ENCODE measurements at places on chromosomes 7 and 10.
A peak's percentile ranks its signal among the peaks of the same experiment; 100 is the strongest.

GRCh38 chr7:139494835-139495579, 11.5 kb upstream of the KLRG2 start:
- DNase-seq, result no peak

- no peak for DNase-seq
Observed at GRCh38 chr7:108711611-108712010, 141.9 kb downstream of the DNAJB9 start.

- DNase-seq, result no peak
Observed at GRCh38 chr10:10845185-10845584, 172.5 kb upstream of the CELF2 start.

DNA sequence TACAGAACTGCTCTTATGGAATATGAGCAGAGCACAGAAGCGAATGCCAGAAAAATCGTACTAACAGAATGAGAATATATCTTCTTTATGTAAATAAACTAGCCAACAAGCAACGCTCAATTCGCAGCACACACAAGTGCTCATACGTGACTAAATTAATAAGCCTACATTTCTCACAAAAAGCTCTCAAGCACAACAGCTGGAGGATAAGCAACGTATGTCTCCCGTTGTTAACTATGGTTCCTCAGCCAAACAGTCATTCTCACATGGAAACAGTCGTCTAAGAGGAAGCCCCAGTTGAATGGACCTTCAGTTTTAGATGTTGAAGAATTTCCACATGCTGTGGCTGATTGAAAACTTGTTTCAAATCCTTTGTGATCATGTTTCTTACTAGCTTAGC, 110.4 kb downstream of the PKD1L1 start:
- DNase-seq, result no peak

DNA sequence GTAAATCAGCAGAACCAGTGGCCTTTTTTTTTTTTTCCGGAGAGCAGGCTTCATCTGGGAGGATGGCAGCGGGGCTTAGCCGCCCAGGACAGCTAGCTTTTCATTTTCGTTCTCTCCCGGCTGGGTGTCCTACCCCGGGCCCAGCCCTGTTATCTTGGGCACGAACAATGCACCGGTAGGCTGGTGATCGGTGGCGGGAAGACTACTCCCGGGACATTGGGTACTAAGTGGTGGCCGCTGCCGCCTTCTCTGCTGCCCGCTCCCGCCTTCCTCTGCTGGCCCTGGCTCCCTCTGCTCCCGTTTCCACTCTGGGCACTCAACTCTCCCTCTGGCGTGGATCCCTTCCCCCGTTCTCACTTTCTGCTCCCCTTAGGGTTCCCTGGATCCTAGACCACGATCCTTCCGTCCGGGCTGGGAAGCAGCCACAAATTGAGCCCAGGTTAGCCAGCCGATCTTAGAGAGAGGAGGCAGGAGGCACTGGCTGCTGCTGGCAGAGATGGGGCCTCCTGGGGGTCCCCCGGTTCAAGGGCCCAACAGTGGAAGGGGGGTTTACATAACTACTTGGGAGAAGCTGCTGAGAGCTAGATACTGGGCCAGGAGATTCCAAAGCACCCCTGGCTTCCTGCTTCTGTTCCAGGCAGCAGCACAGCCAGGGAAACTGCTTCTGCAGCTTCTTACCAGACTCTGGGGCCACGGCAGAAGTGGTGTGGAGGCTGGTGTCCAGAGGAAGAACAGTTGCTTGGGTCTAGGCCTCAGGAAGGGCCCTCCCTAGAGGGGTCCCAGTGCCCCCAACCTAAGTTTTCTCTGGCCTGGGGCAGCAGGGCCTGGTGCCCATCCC, 1.8 kb downstream of the TLX1 start:
- DNase-seq, result no peak

GRCh38 chr7:21999896-22000295, 54.2 kb upstream of the CDCA7L start:
- peak; percentile 51 for DNase-seq

DNA sequence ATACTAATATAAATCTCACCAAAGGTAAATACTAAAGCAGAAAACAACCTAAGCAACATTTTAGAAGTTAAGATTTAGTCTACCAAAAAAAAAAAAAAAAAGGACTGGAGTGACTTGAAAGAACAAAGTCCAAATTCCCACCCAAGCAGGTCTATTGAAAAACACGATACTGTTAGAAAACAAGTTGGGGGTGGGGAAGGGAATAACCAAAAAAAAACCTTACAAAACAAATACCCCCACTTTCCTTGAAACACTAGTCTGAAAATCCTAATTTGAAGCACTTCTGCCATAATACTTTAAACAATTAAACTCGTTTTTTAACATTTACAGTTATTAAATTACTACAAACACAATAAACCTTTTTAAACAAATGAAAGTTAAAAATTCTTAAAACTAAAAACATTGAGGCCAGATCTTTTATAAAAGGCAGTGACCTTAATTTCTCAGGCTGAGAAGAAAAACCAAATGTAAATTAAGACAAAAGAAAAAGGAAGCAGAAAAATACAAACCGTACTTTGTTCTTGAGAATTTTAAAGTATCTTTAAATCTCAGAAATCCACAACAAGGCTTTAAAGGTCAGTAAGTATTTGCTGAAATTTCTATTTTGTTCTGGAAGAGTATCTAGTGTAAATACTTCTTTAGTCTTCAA, 135.1 kb downstream of the NRBF2 start:
- no peak for DNase-seq
